Fibroblast of skin of abdomen (primary cell): ENCODE measurements at places on chromosomes 6 and 20.

- no peak for DNase-seq
Measured at GRCh38 chr6:26131618-26132017, 44.4 kb downstream of the HFE start.

GRCh38 chr20:47487175-47487917 is 14.3 kb upstream of the NCOA3 start:
- DNase-seq, result no peak

GRCh38 chr6:53148684-53149083 is at the start of gene GCM1:
TSS of gene GCM1 (minus strand) at chr6:53148841. CDS start at chr6:53145632, 3,209 bp downstream.
- DNase-seq, result no peak

DNA sequence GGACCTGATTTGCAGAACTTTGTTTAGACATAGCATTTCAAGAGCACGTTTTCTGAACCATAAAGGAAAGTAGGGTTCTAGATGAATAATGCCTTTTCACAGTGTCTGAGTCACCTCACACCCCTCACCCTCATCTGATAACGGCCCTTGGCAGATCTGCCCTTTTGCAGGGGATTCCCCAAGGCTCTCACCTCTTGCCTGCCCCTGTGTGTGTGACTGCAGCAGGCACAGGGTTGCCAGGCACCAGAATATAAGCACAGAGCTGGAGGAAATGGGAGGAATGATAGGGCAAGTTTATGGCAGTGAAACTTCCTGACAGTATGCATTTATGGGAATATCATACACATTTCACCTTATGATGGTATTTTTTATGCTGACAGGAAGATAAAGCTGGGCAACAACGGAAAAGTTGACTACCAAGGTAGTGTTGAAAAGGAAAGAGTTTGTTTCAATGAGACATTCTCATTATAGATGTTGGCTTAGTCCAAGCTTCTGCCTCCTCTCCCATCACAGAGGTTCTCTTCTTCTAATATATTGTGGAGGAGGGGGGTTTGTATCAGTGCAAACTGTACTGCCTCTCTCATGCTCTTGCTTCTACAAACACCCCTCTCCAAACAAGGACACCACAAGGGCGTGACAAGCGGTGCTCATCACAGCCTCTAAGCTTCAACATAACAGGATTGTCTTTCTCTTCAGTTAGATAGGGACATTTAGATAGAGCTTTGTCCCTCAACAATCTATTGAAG is 101.5 kb upstream of the BACH2 start:
- no peak for DNase-seq

DNA sequence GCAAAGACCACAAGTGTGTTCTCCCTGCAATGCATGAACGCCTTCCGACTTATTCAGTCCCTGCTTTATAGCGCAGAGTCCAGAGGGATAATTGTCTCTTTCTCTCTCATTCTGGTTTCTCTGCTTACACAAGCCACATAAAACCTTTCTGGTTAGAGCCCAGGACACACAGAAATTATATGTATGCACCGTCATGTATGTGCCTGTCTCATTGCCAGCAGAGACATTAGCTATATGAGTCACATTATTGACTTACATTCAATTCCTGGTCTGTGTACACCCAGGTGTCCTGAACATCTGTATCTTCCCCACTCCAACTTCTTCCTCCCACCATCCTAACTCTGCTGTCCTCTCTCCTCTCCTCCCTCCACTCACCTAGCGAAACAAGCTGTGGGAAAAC is 44.0 kb downstream of the LRFN2 start:
- DNase-seq, result no peak

GRCh38 chr20:45339799-45340198 is 8.4 kb downstream of the SDC4 start:
- DNase-seq, result no peak

DNA sequence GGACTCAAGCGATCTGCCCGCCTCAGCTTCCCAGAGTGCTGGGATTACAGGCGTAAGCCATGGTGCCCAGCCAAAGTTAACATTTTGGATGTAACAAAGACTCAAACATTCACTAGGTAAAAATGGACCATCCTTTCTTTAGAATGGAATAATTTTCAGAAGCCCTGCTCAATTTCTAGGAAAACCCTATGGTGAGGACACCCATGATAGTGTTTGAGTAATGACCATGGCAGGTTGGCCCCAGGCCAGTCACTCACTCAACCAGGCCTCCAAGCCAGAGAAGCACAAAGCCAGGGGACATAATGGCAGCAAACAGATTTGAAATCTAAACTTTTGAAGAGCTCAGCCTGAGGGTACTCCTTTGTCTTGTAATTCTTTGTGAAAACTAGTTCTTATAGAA is 59.9 kb upstream of the GPR6 start:
- no peak for DNase-seq

DNA sequence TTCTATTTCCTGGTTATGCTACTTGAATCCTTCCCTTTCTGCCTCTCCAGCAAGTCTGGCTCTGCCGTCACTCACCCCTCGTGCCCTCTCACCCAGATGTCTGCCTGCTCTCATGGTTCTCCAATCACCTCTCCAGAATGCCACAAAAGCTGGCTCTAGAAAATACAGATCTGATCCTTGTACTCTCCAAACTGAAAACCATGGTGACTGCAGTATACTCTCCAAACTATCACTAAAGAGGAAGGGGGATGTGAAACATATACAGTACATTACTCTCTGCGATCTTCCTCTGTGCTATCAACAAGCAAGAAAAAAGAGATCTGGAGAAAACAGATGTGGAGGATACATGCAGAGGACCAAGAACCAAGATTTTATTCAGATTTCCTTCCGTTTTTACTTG is 91.1 kb downstream of the ATXN1 start:
- no peak for DNase-seq

GRCh38 chr6:7249946-7250643 is 62.9 kb downstream of the SSR1 start:
- DNase-seq, result no peak

GRCh38 chr6:138239774-138240173 is 21.5 kb upstream of the PBOV1 start:
- DNase-seq, result no peak

DNA sequence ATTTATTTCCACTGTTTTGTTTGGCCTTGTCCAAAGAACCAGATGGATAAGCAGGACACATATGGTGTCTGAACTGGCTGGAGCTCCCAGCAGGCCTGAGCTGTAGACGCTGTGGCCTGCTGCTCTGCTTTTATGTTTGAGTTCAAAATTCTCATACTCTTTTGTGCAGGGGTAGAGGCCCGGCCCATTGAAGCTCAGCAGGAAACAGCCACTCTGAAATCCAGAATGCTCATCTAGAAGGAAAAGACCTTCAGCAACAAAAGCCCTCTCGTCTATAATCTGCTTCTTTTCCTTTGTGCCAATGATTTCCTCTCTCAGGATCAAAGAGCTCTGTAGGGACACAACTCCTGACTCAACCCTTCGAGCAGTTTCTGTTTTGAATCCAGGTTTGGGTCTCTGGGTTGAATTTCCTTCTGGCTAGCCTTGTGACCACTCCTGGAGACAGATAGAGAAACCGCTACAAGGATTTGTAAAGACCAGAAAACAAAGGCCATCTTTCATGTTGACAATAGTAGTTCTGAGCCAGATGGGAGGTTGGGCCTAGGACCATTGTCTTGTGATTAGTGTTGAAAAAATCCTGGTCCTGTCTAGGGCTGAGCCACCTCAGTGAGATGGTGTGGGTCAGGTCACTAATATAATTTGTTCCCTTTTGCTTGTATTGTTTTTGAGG is 446.7 kb downstream of the BCKDHB start:
- no peak for DNase-seq

DNA sequence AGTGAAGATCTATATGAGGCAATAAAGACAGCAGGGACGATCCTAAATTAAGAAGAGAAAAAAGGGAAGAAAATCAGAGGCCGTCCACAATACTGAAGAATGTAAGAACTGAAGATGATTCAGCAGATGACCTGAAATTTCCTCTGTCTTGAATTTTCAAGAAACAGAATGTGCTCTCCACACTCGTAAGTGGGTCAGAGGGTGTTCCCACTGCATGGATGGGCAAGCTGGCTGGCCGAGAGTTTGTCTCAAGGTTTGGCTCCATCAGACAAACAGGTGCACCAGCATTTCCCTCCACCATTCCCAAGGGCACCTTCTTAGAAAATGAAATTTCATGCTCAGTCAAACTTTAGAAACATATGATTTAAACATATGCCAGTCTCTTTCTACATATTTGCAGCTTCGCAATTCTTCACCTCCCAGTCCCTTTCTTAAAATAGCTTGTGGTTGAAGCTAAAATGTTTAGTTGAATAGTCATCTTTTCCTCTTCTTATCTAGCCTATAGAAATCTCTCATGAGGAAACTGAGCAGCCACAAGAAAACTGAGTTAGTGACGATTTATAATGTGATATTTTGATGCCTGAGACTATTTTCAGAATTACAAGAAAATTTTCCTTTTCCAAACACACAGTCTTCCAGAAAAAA is 576.4 kb downstream of the PRKN start:
- peak; percentile 79 for DNase-seq

DNA sequence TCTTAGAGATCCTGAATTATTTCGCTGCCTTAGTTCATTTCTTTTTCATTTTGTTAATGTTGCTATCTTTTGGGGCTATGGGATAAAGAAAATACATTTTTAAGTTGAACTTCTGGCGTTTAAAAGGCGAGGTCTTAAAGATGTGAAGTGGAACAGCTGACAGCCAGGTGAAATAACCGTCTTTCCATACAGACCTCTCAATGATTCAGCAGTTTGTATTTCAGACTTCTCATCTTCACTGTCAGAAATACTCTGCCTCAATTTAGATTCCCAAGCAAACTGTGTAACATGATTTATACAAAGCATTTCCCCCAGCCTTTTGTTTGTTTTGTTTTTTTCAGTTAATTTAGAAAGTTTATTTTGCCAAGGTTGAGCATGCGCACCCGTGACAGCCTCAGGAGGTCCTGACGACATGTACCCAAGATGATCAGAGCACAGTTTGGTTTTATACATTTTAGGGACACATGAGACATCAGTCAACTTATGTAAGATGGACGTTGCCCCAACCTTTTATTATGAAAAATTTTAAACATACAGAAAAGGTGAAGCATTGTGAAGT is 40.0 kb downstream of the SLC9A8 start:
- no peak for DNase-seq

GRCh38 chr6:163175301-163175700 is 239.2 kb upstream of the QKI start:
- DNase-seq, result no peak

GRCh38 chr20:6866741-6867140 is 99.3 kb downstream of the BMP2 start:
- DNase-seq, result no peak

GRCh38 chr6:45648262-45648620 is 270.5 kb upstream of the SUPT3H start:
- DNase-seq, result no peak

DNA sequence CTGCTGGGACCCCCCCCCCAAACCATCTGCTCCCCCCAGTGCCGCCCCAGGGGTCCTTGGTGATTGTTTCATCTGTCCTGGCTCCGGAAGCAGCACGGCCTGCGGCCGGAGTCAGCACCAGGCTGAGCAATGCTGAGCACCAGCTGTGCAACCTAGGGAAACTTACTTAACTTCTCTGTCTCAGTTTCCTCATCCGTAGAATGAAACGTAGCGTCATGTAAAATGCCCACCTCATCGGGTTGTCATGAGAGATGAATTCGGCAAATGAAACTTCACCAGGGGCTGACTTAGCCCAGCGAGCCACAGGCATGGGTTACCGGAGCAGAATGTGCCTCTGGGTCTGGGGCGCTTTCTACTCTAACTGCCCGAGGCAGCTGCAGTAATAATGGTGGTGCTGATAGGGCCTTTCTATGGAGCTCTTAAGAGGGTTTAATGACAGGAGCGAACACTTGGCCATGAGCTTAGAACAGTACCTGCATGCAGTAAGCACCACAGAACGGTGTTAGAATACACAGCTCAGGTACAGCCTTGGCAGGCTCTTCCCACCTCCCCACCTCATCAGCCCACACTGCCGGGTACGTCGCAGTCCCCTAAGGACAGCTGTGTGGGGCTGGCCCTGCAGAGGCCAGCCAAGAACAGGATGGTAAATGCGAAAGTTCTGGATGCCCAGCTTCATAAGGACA is 1.7 kb downstream of the THBS2 start:
- no peak for DNase-seq

GRCh38 chr6:144730088-144730645 is 445.0 kb downstream of the UTRN start:
- DNase-seq, result no peak

DNA sequence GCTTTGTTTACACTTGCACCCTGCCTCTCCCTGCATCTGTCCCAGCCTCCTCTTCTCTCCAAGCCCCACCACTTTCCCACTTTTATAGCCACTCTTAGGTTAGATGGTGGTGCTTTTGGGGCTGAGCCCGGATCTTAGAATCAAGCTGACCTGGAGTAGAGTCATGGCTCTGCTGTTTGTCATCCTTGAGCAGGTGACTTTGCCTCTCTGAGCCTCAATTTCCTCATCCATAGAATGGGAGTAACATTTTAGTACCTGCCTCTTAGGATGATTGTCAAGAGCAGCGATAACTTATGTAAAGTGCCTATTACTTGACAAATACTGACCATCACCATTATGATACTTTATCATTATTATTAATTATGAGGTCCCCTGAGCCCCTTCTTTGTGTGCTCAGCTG is 48.2 kb downstream of the CPNE5 start:
- DNase-seq, result no peak
